ENCODE measurements at places on chromosomes 4 and X.

- DNase-seq: peak; percentile 11
These were observed 16.9 kb downstream of the STAP1 start for GRCh38 chr4:67575232-67576058.

- DNase-seq: no peak
These were observed 105.5 kb upstream of the GK2 start for GRCh38 chr4:79513576-79513975.

DNA sequence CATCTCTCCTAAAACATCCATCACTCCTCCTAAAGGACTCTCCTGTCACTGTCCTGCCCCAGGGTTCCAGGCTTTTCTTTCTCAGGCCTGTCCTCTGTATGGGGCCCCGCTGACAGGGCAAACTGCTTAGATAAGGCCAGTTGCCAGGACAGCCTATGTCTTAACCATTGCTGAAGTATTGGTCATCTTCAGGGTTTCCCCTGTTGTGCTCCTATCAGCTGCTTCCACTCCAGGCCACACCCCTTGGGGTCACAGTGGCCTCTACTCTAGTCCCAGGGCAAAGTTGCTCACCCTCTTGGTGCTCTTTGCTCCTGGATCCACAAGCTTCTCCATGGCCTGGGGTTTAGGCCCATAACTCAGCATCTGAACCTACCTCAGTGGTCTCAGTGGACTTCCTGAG lies 138.0 kb upstream of the PJA1 start:
- no peak for DNase-seq

DNA sequence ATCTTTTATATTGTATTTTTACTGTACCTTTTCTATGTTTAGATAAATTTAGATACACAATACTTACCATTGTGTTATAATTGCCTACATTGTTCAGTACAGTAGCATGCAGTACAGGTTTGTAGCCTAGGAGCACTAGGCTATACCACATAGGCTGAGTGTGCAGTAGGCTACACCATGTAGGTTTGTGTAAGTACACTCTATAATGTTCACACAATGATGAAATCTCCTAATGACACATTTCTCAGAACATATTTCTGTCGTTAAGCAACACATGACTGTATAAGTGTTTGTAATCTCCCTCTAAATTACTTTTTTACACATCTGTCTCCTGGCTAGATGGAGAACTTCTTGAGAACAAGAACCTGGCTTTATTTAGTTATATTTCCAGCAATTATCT lies 40.3 kb downstream of the UCHL1 start:
- no peak for DNase-seq

GRCh38 chr4:142690406-142691163 lies 155.5 kb downstream of the INPP4B start:
- DNase-seq: no peak

DNA sequence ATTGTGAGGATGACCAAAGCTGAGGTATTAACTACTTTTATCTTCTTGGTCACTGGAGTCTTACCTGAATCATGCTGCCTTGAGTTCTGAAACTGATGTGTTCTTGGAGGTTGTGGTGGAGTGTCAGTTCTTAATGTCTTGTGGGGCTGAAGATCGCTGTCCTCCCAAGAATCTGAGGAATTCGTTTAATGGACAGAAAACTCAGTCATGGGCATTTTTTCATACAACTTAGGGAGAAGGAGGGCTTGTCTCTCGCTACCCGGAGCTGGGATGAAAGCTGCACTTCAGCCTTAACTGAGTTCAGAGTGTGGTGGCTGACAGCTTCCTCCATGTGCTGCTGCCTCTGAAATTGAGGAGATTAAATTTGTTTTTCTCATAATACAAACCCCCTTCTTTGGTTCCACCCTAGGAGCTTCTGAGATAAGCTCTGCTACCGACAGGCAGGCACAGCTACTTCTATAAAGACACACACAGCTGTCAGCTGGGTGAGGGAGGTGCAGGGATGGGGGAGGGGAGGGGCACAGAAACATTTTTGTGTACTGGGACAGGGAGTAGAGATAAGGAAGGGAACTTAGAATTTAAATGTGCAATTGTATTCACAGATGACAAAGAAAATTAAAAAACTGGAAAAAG lies 30.8 kb downstream of the RBBP7 start:
- DNase-seq: no peak

GRCh38 chr4:182475539-182475938 lies 232.3 kb downstream of the TENM3 start:
- no peak for DNase-seq

DNA sequence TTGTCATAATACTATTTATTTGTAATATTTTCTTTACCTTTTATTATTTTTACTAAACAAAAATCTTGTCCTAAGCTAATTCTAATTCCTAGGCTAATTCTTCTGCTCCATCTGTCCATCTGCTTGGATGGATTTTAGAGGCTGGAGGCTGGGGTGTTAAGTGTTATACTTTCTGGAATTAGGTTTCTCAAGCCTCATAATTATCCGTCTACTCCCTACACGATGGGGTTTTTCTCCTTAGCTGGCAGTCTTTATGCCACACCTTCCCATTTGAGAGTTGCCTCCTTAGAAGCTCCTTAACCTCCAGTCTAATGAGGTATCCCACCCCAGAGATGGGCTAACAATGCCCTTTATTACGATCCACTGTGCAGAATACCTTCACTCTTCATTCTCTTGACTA lies 37.6 kb upstream of the LGI2 start:
- no peak for DNase-seq

DNA sequence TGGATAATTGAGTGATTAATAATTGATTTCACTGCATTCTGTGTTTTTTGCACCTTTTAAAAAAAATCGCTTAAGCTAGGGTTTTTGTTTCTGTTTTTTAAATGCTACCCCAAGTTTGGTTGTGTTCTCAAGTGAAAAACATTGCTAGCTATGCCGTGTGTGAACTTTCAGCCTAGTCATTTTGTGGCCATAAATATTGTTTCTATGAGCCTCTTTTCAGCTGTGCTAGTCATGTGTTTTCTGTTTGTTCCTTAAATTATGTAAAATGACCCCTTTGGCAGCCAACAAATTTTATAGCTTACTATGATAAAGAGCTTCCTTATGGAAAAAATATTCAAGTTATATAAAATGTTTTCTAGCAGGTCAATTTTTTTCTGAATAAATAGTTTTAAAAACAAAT lies 59.1 kb downstream of the GALNT7 start:
- peak; percentile 60 for DNase-seq

DNA sequence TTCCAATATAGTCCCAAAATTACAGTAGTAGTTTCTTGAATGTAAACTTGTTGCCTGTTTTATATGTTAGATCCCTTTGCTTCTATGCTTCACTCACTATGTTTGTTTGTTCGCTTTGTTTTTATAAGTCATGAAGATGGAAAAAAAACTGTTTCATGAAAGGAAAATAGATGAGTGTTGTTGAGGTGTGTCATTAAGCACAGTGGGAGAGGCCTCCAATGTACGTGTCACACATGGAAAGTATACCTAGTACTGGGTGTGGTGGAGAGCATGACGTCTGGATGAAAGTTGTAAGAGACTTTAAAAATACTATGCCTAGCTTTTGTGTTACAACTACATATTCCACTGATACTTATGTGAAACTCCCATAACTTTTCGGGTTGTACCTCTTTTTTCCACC lies 28.4 kb downstream of the PLS3 start:
- DNase-seq: no peak

DNA sequence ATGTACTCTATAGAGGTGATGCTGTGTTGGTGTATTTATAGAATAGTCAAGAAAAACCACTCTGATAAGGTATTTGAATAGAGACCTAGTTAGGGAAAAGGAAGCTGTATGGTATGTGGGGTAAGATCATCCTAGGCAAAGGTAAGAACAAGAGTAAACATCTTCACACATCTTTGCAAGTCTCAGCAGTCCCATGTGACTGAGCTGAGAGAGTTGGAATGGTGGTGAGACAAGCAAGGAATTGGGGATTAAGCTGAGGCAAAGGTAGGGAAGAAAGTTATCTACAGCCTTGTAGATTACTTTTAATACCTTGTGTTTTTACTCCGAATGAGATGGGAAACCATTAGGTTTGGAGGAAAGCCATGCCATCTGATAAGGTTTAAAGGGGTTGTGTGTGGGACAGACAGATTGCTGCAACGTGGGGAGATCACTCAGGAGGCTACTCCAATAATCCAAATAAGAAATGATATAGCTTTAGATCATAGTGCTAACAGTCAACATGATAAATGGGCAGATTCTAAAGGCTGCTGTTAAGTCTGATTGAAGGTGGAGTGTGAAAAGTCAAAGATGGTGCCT lies 31.7 kb upstream of the MANBA start:
- DNase-seq: no peak

DNA sequence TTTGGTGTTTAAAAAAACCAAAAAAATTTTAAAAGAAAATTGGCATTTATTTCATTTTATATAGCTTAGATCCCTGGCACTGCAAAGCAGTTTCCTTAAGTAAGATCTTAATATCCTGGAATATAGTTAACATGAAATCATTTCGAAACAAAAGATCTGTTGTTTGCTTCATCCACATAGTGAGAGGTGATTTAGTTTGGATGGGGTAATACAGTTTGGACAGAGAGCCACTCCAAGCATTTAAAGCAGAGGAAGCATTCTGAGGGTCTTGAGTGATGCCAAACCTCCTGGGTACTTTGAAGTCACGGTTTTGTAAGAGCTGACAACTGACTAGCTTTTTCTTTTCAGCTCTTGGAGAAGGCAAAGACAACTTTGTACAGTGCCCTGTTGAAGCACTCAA lies 28.7 kb downstream of the NOCT start:
- DNase-seq: no peak

DNA sequence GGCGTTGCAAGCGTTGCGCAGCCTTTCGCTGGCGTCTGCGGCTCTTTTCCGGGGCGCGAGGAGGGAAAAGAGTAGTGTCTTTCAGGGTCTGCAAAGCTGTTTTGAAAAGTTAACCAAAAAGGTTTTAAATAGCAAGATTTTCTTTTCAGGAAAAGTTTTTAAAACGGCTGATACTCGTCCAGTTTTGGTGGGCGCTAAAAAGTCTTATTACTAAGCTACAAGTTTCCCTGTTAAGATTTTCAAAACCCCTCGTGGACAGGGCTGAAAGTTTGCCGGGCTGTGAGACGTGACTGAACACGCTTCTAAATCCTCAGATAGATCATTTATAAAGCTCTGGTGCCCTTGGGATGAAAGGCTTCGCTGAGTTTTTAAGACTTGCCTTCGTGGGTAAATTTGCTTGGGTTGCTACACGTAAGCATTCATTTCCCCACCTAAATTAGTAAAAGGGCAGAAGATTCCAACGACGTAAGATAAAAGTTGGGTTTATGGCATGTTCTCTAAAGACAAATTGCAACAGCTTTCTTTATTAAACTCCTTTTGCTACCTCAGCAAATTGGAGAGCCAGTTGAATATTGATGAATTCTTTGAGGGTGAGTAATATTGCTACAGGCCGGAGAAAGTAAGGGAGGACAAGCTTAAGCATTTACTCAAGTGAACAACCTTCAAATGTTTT lies 91.5 kb downstream of the HPRT1 start:
- DNase-seq: no peak

DNA sequence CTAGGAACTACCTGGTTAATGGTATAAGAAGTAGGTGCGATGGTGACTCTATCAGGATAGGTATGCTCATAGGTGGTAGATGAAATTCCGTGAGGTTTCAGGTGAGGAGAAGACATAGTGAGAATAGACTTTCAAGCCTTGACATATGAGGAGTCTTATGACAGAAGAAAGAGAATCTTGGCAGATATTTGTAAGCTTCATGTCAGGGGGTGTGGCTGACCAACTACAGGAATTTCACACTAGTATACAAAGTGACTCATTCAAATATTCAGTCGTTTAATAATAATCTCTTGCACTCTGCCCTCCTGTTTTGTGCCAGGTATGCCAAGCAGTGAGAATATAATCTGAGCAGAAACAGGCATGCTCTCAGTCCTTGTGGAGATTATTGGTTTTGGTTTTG lies 22.8 kb downstream of the PACRGL start:
- DNase-seq: no peak

DNA sequence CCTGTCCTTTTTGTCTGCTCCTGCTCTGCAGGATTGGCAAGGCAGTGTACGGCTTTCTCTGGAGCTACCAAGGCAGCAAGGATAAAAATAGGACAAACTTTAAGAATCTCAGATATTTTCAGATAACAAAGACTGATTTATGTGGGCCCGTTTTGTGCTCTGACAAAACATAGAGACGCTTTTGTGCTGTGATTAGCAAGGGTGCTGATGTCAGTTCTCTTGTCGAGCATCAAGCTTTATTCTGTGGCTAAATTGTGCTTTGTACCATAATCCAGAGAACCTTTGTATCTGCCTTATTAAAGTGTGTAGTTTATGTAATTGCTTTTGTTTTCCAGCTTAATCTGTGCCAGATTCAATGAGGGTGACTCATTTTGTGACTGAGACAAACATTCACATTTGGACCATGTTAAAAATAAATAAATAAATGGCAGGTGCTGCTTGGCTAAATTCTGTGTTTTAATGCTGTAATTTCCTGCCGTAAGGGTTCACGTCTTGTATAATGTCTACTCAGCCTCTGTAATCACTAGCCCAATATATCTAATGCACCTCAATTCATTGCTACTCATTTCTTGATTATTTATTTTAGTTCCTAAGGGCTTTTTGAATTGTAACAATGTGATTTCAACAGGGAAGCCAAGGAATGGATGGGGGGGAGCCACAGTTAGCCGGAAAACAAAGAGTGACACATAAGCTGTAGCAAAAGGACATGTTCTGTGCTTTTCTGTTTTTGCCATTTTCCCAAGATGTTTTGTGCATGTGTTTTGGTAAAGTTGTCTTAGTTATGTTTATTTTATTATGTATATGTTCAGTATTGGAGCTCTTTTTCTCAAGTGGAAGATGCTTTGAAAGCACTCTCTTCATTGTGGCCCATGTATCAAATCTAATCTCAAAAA lies 75.1 kb downstream of the GAB1 start:
- no peak for DNase-seq

- DNase-seq: no peak
These were observed 30.0 kb downstream of the FAM9C start for GRCh38 chrX:13014111-13015096.

DNA sequence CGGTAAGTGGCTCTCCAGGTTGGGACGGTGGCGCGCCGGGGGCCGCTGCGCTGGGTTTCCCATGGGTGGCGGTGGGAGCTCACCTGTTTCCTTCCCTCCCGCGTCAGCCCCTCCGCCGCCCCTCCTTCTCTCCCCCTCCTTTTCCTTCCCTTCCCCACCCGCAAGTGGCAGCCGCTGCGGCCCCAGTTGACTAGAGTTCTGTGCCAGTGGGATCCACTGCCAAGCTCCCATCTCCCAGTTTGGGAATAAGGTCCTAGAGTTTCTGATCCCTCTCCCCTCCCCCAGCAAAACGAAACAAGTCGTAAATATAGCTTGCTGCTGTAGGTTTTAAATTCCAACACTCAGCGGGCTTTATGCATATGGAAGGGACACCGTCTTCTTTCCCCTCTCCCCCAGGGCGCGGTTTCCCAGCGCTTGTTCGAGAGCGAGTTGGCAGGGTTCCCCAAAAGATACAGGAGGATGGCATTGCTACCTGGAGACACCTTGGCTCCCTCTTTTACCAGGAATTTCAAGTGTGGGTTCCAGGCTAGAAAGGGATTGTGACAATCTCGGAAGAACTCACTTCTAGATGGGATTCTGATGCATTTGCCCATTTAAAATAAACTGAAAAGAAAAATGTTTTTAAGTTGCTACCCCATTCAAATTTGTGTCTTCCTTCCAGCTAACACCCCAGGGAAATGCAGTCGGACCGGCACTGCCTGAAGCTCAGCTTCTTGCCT lies 1.2 kb downstream of the TLL1 start:
- no peak for DNase-seq

- DNase-seq: no peak
These were observed 402.4 kb upstream of the NDST4 start for GRCh38 chr4:115515772-115516171.

GRCh38 chr4:39539089-39539611 lies 11.9 kb upstream of the UGDH start:
- DNase-seq: no peak

Data from suppressor macrophage (primary cell).